NCI-H1105 treated with DMSO at 0.1 percent for 48 hours (cell line): ENCODE measurements at places on chromosomes 5 and 9.

- DNase-seq, result peak; percentile 93
Measured at GRCh38 chr5:43019614-43020398, 20.3 kb downstream of the ANXA2R start.

DNA sequence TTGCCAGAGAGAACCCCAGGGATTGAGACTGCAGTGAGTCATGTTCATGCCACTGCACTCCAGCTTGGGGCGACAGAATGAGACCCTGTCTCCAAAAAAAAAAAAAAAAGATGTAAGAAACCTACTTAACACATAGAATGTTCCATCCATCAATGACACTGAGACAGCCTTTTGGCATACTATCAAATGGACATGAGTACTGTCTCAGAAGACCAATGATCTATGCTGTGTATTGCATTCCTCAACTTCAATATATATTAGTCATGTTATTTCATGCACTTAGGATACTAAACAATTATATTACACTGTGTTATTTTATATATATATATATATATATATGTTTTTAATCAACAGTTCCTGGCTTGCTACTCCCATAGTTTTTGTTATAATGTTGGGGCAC is 57.1 kb upstream of the ANKH start:
- DNase-seq, result no peak

GRCh38 chr5:1312993-1313833 is 18.3 kb upstream of the TERT start:
- DNase-seq, result no peak

DNA sequence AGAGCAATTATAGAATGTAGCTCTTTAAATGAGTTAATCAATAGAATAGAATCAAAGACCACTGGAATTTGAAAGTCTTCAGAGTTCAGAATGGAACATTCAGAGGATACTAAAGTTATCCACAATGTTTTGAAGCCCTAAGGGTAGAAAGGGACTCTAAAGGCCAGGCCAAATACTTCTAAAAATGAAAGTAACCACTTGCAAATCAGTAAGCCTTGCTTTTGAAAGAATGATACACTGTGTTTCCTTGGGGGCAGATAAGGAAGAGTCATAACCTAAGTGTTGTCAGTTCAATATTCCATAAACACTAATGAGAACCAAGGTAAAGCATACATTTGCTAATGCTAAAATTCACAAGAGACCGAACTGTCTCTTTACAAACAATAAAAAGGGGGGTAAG is 813.5 kb downstream of the PTPRD start:
- no peak for DNase-seq

DNA sequence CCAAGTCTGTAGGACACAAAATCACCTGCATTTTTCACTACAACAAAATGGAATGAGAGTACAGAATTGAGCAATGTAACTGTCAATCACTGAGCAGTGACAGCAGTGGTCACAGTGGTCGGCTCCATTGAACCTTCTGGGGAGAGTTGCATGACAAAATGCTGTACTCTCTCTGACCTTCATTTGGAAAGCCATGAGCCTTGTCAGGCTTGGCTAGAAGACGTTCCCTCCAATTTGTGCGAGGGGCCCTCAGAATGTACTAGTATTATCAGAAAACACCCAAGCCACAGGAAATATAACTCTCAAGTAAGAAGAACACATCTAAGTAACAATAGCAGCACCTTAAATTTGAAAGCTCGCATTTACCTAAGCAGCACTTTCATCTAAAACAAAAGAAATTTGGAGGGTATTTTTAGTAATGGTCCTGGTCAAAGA is 425.6 kb upstream of the MEF2C start:
- no peak for DNase-seq

DNA sequence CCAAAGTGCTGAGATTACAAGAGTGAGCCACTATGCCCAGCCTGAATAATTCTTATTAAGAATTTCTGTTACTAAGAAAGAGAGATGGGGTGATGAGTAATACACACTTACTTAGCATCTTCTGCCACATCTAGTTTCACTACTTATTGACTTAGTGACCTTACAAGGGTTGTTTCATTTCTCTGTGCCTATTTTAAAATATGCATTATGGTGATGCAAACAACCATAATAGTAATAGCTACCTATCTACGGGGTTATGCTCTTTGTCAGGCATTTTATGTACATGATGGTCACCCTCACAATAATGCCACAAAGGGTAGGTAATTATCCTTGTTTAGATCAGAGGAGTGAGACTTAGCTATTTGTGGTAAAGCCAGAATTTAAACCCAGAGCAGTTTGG is 499.0 kb upstream of the SGCD start:
- DNase-seq, result no peak

GRCh38 chr5:135009736-135010501 is 24.1 kb downstream of the PITX1 start:
- no peak for DNase-seq

- no peak for DNase-seq
Measured at GRCh38 chr5:56183506-56183905, 49.6 kb downstream of the ANKRD55 start.

DNA sequence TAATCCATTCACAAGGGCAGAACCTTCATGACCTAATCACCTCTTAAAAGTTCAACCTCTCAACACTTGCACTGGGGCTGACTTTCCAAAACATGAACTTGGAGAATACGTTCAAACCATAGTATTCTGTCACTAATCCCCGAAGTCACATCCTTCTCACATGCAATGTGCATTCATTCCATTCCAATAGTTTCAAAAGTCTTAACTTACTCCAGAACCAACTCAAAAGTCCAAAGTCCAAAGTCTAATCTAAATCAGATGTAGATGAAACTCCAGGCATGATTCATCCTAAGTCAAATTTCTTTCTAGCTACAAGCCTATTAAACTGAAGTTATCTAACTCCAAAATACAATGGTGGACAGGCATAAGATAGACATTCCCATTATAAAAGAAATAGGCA is 21.7 kb upstream of the ADAMTSL1 start:
- no peak for DNase-seq

DNA sequence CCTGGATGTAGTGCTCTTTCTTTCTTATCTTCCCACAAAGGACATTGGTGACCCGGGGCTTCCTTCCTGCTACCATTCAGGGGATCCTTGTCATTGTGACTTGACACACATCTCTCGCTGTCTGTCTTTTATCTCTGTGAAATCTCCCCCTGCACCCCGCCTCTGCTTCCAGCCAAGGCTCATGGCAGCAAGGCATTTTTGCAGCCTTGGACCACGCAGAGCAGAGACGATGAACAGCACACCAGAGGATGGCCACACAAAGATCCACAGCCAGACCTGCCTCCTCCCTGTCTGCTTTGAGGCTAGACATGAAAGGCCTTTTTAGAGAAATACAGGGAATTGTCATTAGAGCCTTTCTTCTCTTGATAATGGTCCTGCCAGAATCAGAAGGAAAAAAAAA is 549.1 kb downstream of the CDK5RAP2 start:
- no peak for DNase-seq

GRCh38 chr9:76441551-76442322 is 17.2 kb upstream of the GCNT1 start:
- no peak for DNase-seq

- DNase-seq, result no peak
Measured at GRCh38 chr5:37799865-37800421, 39.9 kb downstream of the GDNF start.

- DNase-seq, result no peak
Measured at GRCh38 chr5:158398360-158399201, 539.6 kb upstream of the CLINT1 start.

- no peak for DNase-seq
Measured at GRCh38 chr9:37001459-37001858, 32.6 kb downstream of the PAX5 start.

DNA sequence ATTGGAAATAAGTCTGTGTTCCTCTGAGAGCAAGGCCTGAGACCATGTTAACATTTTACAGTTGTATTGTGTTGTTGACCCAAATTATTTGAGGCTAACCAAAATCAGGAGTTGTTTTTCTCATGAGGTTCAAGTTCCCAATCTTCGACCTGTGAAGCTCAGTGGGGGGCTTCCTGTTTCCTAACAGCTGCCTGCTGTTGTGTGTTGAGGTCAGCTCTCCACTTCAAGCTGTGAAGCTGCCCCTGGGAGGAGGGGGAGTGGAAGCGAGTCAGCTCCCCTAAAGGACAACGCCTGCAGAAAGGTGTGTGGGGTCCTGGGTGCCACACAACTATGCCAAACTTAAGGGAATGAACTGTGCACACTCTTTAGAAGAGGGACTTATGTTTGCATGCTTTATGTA is 295.5 kb downstream of the IRX1 start:
- no peak for DNase-seq

- DNase-seq, result no peak
Measured at GRCh38 chr5:115317736-115318135, 21.3 kb upstream of the CCDC112 start.

DNA sequence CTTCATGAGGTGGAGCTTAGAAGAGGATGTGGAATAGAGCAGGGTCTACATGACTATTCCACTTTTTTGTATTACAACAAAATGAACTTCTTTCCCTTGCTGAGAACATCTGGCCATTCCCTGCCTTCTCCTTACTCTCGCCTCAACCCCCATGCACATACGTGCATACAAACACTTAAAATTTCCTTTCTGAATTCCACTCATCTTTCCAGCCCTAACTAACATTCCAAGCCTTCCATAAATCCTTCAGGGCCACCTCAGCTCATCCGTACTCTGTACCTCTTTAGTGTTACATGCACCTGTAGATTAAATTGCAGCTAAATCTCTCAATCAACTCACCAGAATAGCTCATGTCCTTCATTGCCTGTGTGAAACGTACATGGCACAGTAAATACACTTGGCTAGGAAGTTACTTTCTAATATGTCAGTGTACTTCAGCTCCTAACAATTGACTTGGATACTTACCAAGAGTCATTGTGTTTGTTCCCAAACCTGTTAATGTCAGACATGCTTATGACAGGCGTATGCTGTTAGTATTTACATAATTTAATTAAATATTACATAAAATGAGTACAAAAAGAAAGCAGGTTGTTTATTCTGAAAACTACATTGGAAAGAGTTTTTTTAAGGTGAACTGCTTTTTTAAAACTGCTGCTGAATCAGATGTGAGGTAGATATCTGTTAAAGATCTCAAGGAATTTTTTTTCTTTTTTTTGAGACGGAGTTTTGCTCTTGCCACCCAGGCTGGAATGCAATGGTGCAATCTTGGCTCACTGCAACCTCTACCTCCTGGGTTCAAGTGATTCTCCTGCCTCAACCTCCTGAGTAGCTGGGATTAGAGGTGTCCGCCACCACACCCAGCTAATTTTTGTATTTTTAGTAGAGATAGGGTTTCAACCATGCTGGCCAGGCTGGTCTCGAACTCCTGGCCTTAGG is 55.7 kb downstream of the GLIS3 start:
- peak; percentile 67 for DNase-seq

DNA sequence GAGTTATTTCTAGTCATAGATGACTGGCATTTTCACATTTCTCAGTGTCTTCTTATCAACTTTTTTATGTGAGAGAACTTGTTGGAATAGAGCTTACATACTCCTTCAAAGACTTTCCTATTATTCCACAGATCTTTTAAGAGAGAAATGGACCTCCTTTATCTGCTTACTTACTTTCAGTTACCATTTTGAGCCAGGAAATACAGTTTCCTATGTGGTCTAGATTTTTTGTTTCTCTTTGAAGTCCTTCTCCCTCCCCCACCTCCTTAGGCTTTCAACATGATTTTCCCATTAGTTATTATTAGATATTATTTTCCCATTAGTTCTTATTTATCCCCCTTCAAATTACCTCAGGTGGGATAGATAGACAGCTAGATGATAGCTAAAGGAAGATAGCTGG is 289.1 kb upstream of the ITGA1 start:
- peak; percentile 61 for DNase-seq

DNA sequence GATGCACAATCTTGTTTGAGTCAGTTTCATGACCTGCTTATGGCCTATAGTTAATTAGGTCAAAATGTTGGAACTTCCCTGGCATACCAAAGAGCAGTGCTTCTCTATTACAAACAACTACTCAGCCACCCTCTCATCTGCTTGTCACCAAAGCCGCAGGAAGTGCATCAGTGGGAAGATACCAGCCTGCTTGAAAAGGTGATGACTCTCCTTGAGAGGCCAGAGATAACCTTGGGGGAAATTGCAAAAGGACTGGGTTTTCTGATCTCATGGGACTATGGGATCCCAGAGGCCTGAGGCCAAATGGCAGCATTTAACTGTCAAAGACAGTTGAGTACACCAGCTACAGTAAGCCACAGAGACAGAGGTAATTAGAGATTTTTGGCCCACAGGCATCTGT is 69.9 kb downstream of the C9orf57 start:
- DNase-seq, result no peak

GRCh38 chr5:113759505-113759904 is 246.0 kb downstream of the YTHDC2 start:
- no peak for DNase-seq

- DNase-seq, result no peak
Measured at GRCh38 chr5:127608077-127608660, 40.7 kb upstream of the CTXN3 start.

DNA sequence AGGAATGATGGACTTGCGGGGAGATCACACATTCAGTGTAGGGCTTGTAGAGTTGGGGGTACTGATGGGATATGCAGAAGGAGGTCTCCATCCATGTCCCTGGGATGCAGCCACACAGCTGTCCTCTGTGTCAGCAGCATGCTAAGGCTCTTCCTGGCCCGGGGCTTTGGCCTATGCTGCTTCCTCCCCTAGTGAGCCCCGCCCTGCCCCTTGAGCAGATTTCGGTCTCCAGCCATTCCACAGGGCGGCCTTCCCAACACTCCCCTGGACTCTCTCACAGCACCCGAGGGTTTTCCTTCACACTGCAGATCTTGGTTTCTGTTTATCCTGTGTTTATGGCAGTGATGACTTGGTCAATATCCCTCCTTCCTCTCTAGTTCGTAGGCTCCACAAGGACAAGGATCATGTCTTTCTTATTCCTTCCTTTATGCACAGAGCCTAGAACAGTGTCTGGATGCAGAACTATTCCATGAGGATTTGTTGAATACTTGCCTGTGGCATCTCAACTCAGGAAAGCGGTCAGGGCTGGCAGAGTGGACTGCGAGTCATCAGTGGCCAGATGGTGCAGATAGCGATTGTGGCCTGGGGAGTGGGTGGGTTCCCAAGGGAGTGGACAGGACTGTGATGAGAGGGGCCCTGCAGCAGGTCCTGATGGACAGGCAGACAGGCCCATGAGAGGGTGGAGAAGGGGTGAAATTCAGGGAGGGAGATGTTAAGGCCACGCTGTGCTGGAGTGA is 114.2 kb downstream of the RGS3 start:
- DNase-seq, result no peak

GRCh38 chr5:103480246-103480645 is 82.3 kb downstream of the NUDT12 start:
- DNase-seq, result no peak

- DNase-seq, result no peak
Measured at GRCh38 chr5:178341091-178341850, 108.7 kb upstream of the PHYKPL start.

DNA sequence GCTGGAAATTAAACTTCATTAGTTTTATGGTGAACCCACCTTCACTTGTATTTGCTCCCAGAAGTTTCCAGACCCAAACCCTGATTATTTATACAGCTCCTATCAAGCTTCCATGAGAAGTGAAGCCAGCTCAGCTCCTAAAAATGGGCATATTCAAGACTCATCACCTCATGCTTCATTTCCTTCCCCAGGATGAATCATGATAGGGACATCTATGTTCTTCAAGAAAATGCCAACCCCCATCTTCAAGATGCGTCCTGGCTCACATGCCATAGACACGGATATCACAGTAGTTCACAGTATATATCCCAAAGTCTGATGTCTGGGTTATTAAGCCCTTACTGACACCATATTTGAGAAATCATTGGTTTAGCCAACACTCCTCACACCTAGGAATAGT is 217.6 kb downstream of the NPR3 start:
- no peak for DNase-seq
